ENCODE measurements at places on chromosomes 2 and 18.

DNA sequence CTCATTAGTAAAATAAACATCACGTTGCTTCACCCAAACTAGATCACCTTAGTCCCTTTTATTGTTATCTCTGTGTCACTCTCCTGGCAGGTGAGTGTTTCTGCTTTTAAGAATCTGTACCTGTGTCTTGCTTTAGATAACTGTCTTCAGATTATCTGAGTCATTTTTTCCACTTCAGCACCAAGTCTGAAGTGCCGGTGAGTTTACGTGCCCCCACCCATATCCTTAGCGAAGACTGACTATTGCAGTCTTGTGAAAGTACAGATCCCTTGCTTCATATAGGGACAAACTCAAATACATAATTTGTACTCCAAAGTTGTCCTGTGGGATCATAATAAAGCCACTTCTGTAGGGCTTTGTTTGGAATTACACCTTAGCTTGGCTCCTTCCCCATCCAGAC is 41.1 kb downstream of the SCN2A start:
- DNase-seq, result no peak

DNA sequence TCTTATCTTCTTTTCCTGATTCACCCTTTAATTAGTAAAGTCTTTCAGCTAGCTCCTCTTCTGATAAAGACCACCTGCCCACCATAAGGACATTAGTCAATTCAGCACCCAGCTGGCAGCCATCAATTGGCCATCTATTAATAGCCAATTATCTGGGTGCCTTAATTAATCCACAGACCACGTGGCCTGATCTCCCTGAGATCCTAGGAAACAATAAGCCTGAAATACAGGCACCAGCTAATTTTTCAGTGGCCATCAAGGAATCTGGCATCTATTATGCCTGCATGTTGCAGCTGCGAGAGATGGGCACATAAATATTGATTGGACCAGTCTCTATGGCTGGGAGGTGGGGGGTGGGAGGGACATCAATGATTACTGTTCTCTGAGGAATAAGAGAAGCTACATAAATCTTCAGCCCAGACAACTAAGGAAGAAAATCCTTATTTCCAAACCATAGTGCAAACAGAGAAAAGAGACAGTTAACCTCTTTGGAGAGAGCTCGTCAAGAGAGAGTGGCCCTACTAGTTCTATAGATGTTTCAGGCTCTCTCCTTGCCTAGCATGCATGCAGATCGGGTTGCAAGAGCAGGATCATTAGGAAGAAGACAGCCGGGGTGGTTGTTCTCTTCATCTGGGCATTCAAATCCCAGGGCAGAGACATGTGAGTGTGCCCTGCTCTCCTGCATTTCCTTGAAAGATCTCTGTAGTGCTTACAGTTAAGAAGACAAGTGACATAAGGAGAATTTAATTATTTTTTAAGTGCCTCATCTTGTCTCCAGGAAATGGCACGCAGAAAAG is 8.7 kb downstream of the GALNT14 start:
- DNase-seq, result no peak

DNA sequence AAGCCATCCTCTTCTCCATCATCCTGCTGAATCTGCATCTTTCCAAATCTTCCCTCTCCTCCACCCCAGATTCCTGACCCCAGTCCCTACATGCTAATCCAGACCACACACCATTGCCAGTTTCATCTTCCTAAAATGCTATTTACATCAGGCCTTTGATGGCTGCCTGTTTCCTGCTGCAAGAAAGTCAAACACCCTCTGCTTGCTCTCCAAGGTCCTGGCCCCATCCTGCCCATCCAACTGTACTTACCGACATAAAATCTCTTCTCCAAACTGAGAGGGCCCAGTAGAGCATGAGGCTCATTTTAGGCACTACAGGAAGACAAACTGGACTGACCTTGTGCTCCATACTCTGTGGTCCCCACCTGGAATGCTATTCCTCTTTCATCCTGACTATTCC is 19.0 kb downstream of the ALK start:
- DNase-seq, result no peak

GRCh38 chr18:49016648-49017539 is 66.1 kb upstream of the SMAD7 start:
- DNase-seq, result no peak

DNA sequence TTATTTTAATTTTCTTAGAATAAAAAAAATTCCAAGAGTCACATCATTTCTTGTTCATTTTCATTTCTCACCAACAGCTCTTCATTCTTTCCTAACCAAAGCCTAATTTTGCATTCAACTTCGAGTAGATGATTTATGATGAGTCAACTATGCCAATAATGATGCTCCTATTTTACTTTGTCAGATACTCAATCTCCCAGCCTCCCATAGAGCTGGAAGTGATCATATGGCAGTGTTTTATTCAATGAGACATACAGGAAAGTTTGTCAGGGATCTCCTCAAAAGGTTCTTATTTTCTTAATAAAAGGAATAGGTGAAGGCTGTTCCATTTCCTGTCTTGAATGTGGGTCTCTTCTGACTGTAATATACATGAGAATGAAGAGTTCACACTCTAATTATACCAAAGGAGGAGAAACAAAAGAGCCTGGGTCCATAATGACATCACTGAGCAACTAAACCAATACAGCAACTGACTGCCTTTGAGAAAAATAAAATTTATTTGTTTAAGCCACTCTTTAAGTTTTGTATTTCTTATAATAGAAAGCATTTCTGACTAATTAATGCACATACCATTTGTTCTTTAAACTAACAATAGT is 231.2 kb upstream of the CYP26B1 start:
- DNase-seq, result no peak

GRCh38 chr2:42758751-42759150 is 5.2 kb downstream of the OXER1 start:
- DNase-seq, result no peak

- DNase-seq, result no peak
These were observed 141.6 kb upstream of the RIOK3 start for GRCh38 chr18:23311351-23312121.

GRCh38 chr2:188647430-188648070 is 326.6 kb upstream of the COL3A1 start:
- no peak for DNase-seq

DNA sequence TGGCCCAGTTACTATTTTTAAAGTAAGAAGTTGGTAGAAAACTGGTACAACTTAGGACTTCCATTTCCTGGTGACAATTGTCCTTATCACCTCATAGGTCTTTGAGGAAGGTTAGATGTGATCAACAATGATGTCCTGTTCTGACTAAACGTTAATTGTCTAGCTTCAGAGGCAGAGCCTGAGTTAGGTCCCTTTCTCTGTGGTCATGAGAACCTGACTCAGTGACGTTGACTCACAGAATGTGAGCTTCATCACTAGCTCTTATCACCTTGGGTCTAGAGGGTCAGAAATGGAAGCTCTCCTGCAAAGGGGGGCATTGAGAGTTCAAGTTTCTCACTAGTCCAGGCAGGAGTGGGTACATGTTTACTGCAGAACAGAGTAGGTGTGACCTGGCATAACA is 60.6 kb upstream of the ATP8B1 start:
- DNase-seq, result no peak

DNA sequence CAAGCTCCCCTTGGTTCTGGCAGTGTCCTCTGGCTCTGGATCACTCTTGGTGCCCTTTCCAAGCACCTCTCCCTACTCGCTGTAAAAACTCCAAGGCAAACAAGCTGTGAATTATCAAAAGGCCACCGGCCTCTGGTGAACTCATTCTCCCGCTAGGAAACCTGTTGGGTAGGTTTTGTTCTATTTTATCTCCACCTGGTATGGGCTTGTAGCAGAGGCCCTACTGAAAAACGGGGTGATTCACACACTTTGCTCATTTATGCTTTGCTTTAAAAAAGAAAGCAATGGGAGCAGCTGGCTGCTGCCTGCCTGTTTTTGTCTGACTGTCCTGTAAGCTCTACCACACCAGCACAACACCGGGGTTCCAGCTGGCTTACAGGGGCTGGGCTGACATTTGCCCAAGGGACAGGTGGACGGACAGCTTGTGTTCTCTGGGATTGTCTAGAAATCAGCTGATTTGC is 56.8 kb downstream of the SH3BP4 start:
- DNase-seq, result no peak

DNA sequence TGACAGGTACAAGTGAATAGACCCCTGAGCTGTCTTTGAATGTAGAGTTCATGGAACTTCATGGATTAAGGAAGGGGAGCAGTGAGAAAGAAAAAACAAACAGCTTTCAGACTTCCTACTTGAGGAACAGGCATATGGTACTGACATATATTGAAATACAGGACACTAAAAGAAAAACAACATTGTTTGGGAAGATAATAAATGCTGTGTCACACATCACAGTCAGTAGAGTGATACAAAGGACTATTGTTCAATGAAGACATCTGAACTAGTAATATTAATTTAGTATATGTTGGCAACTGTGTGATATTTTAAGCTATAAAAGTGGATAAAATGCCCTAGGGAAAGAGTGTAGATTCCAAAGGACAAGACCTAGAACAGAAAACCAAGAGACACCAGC is 3.3 kb downstream of the DSC2 start:
- DNase-seq, result no peak

DNA sequence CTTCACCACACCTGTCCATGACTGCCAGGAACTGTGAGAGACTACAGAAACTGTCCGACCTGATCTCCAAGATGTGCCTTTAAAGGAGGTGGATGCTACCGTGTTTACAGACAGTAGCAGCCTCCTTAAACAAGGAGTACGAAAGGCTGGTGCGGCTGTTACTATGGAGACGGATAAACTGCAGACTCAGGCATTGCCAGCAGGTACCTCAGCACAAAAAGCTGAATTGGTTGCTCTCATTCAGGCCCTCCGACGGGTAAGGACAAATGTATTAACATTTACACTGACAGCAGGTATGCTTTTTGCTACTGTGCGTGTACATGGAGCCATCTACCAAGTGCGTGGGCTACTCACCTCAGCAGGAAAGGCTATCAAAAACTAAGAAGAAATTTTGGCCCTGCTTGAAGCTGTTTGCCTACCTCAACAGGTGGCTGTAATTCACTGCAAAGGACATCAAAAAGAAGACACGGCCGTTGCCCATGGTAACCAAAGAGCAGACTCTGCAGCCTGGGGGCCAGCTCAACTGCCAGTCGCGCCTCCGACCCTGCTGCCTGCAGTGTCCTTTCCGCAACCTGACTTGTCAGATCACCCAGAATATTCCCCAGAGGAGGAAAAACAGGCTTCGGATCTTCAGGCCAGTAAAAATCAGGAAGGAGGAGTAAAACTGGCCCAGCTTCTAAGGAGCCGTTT is 30.9 kb downstream of the SKA1 start:
- no peak for DNase-seq

- no peak for DNase-seq
These were observed 50.6 kb downstream of the PARD6G start for GRCh38 chr18:80196528-80197320.

GRCh38 chr2:215454519-215455246 is 18.8 kb upstream of the FN1 start:
- DNase-seq, result no peak

DNA sequence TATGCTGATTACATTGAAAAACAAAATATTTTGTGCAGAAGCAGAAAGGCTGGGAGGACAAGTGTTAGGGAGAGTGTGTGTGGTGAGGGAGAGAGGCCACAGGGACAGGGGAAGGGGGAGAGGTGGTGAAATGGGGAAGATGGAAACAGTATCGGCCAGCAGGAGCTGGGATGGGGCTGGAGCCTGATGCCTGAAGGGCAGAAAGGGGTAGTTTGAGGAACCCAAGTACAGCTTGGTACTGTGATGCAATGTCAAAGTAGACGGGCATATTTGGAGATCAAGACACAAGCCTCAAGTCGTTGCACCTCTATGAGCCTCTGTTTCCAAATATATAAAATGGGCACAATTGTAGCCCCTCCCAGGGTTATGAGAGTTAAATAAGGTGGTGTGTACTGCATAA is 152.1 kb downstream of the LPIN1 start:
- DNase-seq, result no peak

DNA sequence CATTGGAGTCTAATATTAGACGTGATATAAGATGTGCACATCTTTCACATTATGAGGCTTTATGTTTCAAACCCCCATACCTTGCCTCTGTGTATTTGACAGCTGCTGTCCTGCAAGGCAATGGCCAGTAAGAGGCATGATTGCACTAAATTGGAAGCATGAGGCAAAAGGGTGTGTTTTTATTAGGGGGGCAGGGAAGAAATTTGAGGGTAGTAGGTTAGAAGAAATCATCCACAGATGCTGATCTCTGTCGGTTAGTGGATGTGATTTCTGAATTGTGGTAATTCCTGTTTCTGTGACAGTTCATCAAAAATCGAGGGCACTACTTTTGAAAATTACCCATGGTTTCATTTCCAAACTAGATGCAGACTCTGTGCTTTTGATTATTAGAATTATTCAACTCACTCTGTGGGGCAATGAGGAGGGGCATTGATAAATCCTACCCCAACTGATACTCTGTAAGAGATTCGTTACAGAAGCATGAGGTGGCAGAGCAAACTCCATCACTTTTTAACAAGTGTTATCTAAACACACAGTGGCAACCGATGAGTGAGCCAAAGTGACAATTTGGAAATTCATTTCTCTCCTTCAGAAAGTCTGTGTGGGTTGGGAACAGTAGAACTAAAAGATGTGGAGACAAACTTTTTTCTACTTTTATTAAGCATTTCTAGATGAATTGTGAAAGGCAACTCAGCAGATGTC is 453.0 kb downstream of the ARHGAP15 start:
- DNase-seq, result no peak

- no peak for DNase-seq
These were observed 46.6 kb downstream of the IKZF2 start for GRCh38 chr2:213104903-213105202.

- DNase-seq, result no peak
These were observed 1.3 kb downstream of the PTPRM start for GRCh38 chr18:7568426-7568825.

DNA sequence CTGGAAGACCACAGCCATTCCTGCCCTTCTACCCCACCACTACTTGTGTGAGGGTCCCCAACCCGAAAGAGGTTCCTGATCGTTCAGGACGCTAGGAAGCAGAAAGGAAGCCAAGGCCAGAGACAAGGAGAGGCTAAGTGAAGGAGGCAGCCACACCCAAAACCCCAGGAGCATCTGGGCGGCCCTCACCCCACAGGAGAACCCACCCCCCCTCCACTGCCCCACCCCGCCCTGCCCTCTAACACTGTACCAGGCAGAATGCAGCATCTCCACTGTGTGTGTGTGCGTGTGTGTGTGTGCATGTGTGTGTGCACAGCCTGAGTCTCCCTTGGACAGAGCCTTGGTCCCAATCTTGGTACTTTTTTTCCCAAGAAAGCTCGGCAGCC is 207.5 kb upstream of the HAAO start:
- no peak for DNase-seq

DNA sequence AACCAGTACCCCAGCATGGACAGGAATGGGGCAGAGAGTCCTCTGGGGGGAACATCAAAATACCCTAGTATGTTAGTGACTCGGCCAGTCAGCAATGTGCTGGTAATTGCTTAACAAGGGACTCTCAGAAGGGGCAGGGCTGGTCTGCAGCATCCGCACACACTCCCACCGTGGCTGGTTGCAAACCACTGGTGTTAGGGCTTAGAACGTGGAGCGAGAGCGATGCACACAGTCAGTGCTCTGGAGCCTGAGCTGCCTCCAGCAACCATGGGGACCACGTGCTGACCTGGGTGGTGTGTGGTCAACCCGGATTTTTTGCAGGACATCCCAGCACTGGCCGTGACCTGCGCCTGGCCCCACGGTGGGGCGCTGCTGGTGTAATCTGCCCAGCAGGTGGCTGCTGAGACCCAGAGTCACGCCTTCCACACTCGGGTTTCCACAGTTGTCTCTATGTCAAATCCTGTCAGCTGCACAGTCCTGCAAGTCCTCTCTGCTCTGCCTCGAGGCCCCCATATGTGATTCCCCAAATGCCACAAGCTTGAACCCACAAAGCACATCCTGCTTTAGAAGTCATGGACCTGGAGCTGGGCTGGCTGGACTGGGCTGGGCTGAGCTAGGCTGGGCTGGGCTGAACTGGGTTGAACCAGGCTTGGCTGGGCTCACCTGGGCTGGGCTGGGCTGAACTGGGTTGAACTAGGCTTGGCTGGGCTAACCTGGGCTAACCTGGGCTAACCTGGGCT is 50.6 kb upstream of the GPC1 start:
- no peak for DNase-seq

Measured in stimulated activated CD8-positive, alpha-beta memory T cell treated with anti-CD3 and anti-CD28 coated beads, Interleukin-7, amount 100 ng/mL, for 1 hour (primary cell).